ENCODE measurements at places on chromosomes 5 and 9.

- no peak for DNase-seq
Measured at GRCh38 chr9:121772600-121773285, 121.3 kb downstream of the DAB2IP start.

DNA sequence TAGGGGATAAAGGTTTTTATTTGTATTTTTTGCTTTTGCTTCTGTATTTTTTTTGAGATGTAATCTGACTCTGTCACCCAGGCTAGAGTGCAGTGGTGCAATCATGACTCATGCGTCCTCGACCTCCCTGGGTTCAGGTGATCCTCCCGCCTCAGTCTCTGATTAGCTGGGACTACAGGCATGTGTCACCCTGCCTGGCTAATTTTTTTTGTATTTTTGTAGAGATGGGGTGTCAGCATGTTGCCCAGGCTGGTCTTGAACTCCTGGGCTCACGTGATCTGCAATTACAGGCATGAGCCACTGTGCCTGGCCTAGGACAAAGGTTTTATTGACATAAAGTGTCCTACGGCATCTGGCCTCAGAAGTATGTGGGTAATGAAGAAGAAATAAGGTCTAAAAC lies 297.1 kb upstream of the C9orf72 start:
- no peak for DNase-seq

- no peak for DNase-seq
Measured at GRCh38 chr9:137435980-137436760, 5.0 kb downstream of the ENTPD8 start.

GRCh38 chr9:37036371-37036775 lies 2.3 kb upstream of the PAX5 start:
- no peak for DNase-seq

GRCh38 chr5:77774981-77775789 lies 954 bp downstream of the TBCA start:
- DNase-seq: peak; percentile 72

GRCh38 chr9:114286146-114286679 lies 36.7 kb upstream of the ORM1 start:
- no peak for DNase-seq

- DNase-seq: no peak
Measured at GRCh38 chr9:120733190-120733589, 18.9 kb upstream of the MEGF9 start.

DNA sequence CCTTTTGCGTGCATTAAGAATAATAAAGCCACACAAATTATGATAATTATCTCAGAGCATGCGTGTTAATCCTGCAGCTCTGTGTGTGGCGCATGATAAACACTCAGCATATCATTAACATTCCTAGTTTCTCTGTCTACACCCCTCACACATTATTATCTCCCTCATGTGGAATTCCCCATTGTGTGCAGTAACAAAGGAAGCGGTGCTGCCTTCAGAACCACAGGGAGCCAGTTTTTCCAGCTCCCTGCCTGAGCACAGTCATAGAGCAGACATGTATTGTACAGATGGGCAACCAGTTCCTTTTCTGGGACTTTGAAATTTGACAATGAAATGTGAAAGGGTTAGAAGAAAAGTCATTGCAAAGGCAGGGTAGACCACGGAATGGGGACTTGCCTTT lies 1365.5 kb upstream of the CDH9 start:
- DNase-seq: no peak

- DNase-seq: no peak
Measured at GRCh38 chr5:97425511-97425910, 242.5 kb upstream of the RIOK2 start.

GRCh38 chr5:137335493-137335892 lies 163.6 kb downstream of the SPOCK1 start:
- no peak for DNase-seq

DNA sequence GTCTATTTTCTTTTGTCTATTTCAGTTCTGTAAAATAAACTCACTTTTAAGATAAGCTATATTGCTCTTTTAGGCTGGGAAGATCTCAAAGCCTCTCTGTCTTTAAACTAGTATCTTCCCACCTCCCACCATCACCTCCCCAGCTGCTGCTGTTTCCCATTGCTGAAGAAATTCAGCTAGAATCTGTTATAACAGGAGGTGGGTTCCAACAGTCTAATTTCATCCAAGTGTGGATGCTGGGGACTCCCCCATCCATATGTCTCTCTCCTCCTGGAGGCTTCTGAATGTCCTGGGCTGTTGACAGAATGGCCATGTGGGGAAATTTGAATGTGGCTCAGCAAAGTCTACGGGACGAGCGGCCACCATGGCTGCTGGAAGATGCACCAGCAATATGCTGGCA lies 301.0 kb downstream of the RASEF start:
- no peak for DNase-seq

GRCh38 chr5:32413466-32414263 lies 30.9 kb downstream of the ZFR start:
- DNase-seq: no peak

DNA sequence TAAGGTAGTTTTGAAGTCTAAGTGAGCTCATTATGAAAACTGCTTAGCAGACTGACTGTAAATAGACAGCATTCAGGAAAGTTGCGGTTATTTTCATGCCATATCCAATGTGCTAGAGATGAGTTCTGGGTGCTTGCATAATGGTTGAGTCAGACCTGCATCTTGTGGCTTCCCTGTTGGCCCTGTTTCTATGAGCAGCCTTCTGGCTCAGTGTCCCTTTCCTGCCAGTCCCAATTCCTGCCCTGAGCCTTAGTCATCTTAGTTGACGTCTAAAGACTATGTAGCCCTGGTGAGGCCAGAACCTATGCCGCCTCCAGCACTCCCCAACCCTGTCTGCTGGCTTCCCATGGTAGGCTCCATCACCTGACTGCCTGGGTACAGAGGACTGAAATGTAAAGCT lies 76.3 kb upstream of the TNFSF8 start:
- no peak for DNase-seq

GRCh38 chr9:27310582-27310981 lies 13.6 kb upstream of the EQTN start:
- DNase-seq: no peak

GRCh38 chr5:1099926-1100663 lies 11.8 kb downstream of the SLC12A7 start:
- no peak for DNase-seq

DNA sequence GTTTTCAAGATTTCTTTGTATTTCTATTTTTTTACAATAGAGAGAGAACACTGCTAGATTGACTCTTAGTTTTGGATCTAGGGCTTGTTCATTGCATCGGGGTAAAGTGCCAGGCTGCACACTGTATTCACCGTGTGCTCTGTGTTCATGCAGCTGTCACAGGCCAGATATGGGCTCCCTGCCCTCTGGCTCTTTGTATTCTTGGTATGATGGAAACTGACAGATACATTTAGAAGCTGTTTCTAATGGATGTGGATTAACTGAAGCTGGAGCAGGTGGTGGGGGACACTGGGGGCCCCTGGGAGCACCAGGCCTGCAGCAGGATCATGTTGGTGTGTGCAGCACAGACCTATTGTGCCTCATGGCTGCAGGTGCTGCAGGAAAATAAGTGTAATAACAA lies 28.0 kb downstream of the SLC36A1 start:
- no peak for DNase-seq

DNA sequence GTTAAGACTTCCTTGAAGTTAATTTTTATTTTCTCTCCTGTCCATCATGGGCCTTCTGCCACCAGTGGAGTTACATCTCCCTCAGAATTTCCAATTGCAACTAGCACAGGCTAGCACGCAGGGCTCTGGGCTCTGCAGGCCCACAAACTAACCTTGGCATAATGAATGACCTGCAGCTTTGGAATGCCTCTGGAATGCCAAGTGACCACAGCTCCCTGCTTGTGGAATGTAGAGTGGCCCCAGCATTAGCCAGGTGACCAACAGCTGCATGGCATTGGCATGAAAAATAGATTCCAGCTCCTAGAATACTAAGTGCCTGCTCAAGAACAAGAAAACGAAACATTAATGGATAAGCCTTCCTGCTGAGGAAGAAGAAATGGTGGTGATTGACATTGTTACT lies 726.1 kb downstream of the BRINP1 start:
- no peak for DNase-seq

GRCh38 chr9:122213589-122214413 lies 15.0 kb downstream of the LHX6 start:
- peak; percentile 66 for DNase-seq

GRCh38 chr5:165055476-165055875 lies 1550.1 kb downstream of the MAT2B start:
- DNase-seq: no peak

- DNase-seq: peak; percentile 26
Measured at GRCh38 chr5:65481171-65481581, 544 bp downstream of the ADAMTS6 start.

DNA sequence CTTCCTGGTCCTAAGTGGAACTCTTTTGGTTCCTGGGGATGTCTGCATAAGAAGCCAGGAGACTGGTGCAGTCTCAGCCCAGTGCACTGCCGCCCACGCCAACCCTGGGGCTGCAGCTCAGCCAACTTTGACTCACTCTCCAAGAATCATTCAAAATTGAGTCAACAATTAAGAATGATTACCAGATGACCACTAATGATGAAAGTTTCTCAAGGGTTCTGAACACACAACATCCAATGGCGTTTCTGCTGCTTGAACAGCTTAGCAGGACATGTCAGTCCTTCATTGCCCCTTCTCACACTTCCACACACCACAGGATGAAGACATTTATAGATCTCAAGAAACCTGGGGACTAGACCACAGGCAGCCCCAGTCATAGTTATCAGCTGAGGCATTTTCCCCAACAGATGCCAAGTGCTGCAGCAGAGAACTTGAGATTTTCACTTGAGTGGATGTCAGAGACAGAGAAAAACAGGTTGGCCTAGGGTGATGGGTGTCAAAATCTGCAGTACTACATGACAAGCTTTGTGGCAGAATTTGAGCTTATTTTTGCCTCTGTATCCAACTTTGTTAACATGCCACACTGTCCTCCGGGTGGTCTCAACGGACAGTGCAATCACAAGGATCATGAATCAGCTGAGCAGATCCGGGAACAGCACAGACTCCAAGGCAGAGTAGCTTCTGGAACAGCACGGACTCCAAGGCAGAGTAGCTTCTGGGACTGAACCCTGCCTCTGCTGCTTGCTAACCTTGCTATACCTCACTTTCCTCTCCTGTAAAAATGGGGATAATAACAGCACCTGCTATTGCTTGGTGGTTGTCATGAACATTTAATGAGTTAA lies 356.1 kb downstream of the SPOCK1 start:
- no peak for DNase-seq

- no peak for DNase-seq
Measured at GRCh38 chr5:14551211-14551610, 30.4 kb upstream of the OTULINL start.

DNA sequence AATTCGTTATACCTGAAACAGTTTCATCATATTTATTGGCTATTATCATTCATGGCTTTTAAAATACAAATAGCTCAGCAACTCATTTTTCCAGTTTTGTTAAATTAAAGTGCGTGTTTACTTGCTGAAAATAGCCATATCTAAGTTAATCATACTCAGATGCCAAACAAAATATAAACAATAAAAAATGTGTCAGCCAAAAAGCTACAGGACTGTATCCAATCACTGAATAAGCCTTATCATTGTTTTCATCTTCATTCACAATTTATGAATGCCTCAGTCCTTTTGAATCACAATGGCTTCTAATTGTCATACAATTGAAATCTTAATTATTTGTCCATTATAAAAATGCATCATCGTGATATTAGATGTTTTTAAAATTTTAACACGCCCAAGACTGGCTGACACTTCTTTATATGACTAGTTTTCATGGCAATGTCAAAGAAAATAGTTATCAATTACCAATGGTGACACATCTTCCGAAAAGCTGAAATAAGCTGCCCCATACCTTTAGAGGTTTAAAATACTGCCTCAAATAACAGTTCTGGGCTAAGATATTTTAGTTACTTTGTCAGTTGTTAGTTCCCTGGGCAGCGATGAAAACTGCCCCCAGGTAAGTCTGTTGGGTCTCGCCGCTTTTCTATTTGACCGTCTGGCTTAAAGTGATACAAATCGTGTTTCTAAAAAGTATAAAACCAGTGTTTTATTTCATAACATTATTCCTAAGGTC lies 1.8 kb downstream of the NFIB start:
- DNase-seq: no peak

DNA sequence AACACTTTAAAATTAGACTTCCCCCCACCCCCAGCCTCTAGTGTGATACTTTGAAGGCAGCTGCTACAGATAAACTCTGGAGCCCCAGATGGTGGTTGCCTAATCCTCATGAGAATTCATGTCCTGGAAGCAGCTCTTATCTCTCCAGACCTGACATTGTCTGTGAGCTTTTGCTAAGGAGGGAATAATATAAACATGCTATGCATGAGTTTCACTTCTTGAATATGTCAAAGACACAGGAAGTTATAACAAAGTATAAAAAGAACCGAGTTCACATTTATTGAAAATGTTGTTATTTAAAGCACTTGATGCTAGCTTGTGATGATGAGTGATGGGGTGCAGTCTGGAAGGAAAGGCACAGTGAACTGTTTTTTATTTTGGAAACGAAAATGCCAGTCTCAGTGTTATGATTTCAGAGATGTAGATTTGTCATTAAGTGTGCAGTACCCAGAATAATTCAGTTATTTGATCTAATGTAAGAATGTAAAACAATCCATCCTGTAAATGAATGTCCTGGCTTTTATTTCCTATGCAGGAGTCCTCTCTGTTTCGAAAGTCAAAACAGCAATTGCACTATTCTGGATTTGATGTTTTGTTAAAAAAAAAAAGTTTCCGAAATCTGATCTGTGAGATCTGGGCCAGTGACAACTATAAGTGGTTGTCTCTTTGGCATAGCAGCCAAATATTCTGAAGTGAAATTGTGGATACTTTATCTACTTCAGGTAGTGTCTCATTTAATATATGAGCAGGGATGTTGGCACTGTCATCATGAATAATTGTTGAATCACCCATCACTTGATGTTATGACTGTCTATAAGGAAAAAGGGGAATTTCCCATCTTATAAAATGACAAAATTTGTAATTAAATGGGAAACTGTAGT lies 77.0 kb downstream of the ZCCHC7 start:
- DNase-seq: peak; percentile 42

DNA sequence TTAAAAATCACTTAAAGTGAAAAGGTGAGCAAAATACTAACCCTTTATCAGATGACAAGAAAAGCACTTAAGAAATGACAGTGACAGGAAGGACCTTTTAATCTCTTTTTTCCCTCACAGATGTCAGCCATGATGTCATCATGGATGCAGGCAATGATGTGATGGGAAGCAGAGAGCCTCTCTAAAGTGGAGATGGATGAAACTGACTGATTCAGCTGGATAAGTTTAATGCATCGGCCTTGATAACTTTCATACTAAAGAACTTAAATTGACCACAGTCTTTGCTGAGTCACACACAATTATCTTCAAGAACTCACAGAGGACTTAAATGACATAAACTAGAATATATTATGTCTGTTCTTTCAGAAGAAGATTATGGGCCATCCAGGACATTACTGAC lies 153.2 kb upstream of the FGF10 start:
- no peak for DNase-seq

GRCh38 chr5:65418661-65419060 lies 63.1 kb downstream of the ADAMTS6 start:
- no peak for DNase-seq
